ENCODE measurements at places on chromosomes 1 and 21. TPM values are rescaled to one million over a fixed set of nuclear protein-coding genes. Genes with fewer than 3 reads are reported as not detected.

TFB2M gene
- total RNA-seq, result 23.4 TPM

CORT gene
- not detected for total RNA-seq

FAM151A gene
- total RNA-seq, result not detected

KRTAP6-3 gene
- total RNA-seq, result not detected

KLF17 gene
- not detected for total RNA-seq

KIAA0040 gene
- total RNA-seq, result 39.4 TPM

PRDM16 gene
- not detected for total RNA-seq

CLCA1 gene
- total RNA-seq, result not detected

Measured in activated T-helper 17 cell treated with anti-CD3 and anti-CD28 coated beads, Interleukin-2, amount 50 U/mL, for 72 hours (primary cell).